ENCODE measurements at places on chromosomes 12 and 14. TPM values are rescaled to one million over a fixed set of nuclear protein-coding genes. Genes with fewer than 3 reads are reported as not detected.
A peak's percentile ranks its signal among the peaks of the same experiment; 100 is the strongest.

DNA sequence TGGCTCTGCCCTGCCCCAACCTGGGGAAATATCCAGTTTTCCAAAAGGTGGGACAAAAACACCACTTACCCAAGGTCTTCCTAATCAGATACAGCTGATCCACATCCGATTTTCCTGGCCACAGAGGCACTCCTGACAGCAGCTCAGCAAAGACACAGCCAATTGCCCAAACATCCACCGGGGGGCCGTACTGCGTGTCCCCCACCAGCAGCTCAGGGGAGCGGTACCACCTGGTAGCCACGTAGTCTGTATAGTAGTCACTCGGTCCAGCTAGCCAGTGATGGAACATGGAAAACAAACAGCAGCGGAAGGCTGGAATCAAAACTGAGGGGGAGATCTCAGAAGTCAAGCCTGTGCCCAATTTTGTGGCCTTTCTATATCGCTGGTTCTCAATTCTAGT lies 28.8 kb downstream of the DMAC2L start:
- DNase-seq, result no peak

GRCh38 chr14:24243336-24243836 lies 963 bp upstream of the TINF2 start:
- no peak for DNase-seq

- DNase-seq, result no peak
Measured at GRCh38 chr12:121767525-121768016, 25.9 kb downstream of the RHOF start.

DNA sequence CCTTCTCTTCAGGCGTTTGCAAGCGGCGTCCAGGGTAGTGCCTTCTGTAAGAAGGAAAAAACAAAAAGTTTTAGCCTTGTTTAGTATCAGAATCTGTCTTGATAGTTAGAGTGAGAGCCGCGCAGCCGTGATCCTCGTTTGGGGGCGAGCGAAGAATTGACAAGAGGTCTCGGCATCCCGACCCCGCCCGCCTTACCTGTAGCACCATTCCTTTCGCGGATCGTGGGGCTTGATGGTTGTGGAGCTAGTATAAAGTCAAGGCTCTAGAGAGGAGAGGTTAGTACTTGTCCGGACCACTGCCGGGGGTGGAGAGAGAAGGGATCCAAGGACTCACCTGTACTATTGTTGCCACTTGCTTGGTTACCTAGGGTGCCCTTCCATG lies 494 bp downstream of the TMTC3 start:
- peak; percentile 45 for DNase-seq

DNA sequence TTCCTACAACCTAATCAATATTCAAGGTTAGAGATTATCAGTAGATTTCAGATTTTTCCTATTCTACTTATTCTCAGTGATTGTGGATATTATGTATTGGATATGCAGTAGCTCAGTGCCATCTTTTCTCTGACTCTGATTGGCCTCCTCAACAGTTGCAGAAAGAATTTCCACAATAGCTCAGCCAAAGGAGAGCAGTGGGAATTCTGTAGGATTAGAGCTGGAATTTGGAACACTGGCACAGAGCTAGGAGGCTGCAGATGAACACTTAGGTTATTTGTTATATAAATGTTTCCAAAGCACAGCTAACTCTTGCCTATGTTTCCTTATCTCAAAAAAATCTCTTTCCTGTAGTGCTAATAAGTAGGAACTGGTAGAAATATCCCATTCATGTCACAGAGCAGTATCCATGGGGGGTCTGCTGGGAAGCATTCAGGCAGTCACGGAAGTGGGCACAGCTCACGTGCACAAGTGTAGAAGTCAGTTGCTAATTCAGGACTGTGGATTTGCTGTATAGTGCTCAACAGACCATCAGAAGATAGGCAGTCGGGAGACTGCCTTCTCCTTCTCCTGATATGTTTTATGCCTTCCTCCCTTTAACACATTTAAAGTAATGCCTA lies 116.2 kb upstream of the TMEM260 start:
- no peak for DNase-seq

DNA sequence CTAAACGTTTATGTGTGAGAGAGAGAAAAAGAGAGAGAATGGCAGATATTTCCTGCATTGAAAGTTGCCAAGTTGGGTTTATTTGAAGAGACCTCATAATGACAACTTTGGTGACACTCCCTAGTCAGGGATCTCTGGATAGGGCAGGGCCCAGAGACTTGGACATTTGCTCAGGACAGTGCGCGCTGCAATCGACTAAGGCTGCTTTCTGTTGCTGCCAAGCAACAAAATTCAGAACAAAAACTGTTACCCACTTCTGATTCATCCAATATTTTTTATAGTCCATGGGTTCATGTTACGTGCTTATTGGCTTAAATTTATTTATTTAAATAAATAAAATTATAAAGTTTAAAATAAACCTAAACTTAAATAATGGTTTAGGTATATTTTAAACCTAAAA lies 34.2 kb downstream of the PTGER2 start:
- DNase-seq, result no peak

DNA sequence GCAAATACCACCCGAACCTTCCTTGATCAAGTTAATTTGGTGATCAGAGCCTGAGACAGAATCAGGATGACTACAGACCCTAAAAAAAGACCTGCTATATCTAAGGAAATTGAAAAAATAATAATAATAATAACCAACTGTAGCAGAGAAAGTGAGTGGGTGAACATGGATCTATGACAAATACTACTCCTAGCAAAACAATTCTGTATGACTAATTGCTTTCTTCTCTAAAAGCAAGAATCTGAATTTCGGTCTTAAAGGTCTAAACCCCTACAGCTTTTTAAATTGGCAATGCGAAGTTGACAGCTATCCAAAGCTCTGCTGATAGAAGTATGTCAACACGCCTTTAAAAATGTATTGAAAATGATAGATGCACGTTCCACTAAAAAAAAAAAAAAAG lies 102.2 kb downstream of the PRKAB1 start:
- DNase-seq, result no peak

DNA sequence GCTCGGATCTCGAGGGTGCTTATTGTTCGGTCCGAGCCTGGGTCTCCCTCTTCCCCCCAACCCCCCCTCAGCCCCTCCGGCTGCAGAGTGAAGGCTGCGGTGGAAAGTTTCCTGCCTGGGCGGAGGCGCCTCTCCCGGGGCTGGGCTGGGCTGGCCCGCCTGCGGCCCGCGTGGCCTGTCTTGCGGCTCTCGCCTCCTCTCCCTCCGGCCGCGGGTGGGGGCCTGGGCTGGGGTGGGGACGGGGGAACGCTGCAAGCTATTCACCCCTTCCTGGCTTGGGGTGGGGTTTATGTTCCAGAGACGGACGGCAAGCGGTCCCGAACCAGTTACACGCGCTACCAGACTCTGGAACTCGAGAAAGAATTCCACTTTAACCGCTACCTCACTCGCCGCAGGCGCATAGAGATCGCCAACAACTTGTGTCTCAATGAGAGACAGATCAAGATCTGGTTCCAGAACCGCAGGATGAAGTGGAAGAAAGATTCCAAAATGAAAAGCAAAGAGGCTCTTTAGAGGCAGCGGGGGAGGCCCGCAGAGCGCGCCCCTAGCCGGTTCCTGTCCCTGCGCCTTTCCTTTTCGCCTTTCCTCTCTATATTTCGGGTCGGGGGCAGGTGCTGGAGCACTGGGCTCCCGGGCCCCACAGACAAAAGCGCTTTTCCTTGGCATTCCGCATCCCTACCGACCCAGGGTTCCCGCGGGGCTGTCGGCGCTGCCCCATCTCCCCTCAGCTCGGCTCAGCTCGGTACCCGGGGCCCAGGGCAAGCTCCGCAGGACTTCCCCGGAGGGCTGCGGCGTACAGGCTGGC lies 1.3 kb downstream of the HOXC5 start:
- DNase-seq, result no peak

CLEC6A gene
- total RNA-seq, result not detected

CCDC175 gene
- not detected for total RNA-seq

CRACR2A gene
- total RNA-seq, result 27.3 TPM

PCED1B gene
- total RNA-seq, result 22.1 TPM

SLC39A9 gene
- 66.4 TPM for total RNA-seq

All from ureter (tissue), 1 donor.